HuH-7.5 (cell line): ENCODE measurements at places on chromosomes 12 and 14.

- no peak for DNase-seq
Observed at GRCh38 chr14:76424359-76424758, 48.4 kb downstream of the ESRRB start.

- no peak for DNase-seq
Observed at GRCh38 chr14:62289471-62289870, 527.3 kb downstream of the SNAPC1 start.

- DNase-seq, result no peak
Observed at GRCh38 chr12:53057816-53058500, 8.1 kb downstream of the TNS2 start.

DNA sequence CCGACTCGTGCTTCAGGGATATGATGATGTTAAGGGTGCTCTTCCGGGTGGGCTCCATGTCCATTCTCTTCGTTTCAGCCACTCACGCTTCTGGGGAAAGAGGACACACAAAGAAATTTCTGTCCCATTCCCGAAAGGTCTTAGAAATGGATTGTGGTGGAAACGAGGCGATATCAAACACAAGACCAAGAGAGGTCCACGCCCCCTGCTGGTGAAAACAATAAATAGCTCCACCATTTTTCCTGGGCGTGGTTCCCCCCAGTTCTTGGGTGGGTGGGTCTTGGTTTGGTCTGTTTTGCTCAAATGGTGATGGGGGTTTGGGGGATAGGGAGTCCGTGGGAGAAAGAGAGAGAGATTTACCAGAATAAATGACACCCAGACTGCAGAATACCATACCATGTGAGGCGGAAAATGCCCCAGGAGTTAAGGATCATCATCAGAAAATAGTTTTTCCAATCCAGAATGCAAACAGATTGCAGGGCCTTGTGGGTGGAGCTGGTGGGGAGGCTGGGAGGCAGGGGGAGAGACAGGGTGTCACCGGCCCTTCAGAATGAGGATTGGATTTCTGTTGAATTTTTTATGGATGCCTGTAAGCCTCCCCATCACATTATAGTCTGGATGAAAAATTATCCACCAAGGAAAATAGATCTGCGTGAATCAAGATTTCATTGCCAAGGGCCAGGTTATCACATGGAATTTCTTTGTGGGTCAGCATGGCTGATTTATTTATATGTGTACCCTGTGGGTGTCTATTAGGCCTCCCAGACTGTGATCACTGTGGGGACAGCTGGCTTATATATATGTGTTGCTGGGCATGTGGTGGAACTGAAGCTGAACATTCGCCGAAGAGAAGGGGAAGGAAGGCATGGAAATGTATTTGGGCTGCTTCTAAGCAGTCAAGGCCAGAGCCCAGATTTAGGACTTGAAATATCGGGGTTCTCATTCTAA is 55.8 kb downstream of the SRRM4 start:
- DNase-seq, result no peak

- DNase-seq, result no peak
Observed at GRCh38 chr12:92027701-92028440, 117.8 kb downstream of the BTG1 start.
